ENCODE measurements at places on chromosomes 5 and 9. TPM values are rescaled to one million over a fixed set of nuclear protein-coding genes. Genes with fewer than 3 reads are reported as not detected.

- DNase-seq: no peak
- no peaks in the 10 kb centered on the region for H3K27me3 ChIP-seq
- no peak overlapping the region for H3K27ac ChIP-seq
- peaks cover 2% of the 10 kb centered on the region for H3K36me3 ChIP-seq
These were observed 815.7 kb downstream of the SEMA5A start for GRCh38 chr5:8730194-8730593.

The LTC4S gene
- 2.4 TPM for total RNA-seq

The BTNL3 gene
- not detected for total RNA-seq

The TRIO gene
- 134 TPM for total RNA-seq

The SLC36A2 gene
- total RNA-seq: not detected

The DPP7 gene
- 37.9 TPM for total RNA-seq
